ENCODE measurements at places on chromosomes 1 and 21.

DNA sequence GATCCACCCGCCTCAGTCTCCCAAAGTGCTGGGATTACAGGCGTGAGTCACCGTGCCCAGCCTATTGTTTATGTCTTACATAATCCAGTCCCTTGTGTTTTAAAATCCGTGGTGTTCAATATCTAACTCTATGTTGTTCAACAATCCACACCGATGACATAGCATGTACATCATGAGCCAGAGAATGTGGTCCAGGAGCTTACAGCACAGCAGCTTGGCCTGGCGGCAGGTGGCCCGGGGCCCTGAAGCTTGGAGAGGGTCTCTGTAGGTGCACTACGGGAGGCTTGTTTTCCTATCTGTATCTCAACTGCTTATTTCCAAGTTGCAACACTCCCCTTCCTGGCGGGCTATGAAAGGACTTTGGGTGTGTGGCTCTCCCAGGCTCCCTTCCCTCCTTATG lies 138.4 kb downstream of the ADSS2 start:
- no peaks in the 10 kb centered on the region for H3K36me3 ChIP-seq
- no peaks in the 10 kb centered on the region for H3K27me3 ChIP-seq
- no peaks in the 10 kb centered on the region for H3K4me1 ChIP-seq
- H3K27ac ChIP-seq, result no peak overlapping the region
- no peak for DNase-seq

GRCh38 chr1:214404154-214404553 lies 123.2 kb downstream of the SMYD2 start:
- H3K27ac ChIP-seq, result peak overlapping the region; percentile 64
- peaks cover 3% of the 10 kb centered on the region for H3K36me3 ChIP-seq
- H3K27me3 ChIP-seq, result no peaks in the 10 kb centered on the region

DNA sequence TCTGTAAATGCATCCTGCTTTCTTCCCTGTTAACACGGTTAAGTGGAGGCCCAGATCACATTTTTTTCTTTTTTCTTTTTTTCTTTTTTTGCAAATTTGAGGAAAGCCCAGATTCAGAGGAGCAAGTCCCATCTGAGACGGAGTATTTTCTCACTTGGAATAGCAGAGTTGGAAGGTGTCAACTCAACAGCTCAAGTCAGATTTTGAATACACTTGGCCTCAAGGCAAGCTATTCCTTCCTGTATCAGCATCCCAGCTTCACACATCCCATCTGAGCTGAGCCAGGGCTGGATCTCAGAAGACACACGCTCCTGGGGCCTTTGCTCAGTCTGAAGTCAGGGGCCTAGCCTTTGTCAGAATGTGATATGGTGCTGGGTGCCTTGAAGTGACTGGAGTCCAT lies 11.5 kb upstream of the TNR start:
- no peak for DNase-seq
- no peak overlapping the region for H3K4me3 ChIP-seq
- no peaks in the 10 kb centered on the region for H3K27me3 ChIP-seq
- H3K27ac ChIP-seq, result no peak overlapping the region
- H3K36me3 ChIP-seq, result no peaks in the 10 kb centered on the region

DNA sequence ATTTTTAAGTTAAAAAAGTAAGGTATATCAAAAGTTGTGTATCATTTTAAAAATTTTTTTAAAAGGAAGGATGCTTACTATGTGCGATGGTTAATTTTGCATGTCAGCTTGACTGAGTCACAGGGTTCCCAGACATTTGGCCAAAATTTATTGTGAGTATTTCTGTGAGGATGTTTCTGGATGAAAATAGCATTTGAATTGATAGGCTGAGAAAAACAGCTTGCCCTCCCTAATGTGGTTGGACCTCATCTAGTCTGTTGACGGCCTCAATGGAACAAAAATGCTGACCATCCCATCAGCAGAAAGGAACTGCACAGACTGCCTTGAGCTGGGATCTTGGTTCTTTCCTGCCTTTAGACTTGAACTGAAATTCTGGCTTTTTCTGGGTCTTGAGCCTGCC lies 724.5 kb downstream of the NCAM2 start:
- no peak overlapping the region for H3K27ac ChIP-seq
- H3K4me3 ChIP-seq, result no peak overlapping the region
- no peaks in the 10 kb centered on the region for H3K27me3 ChIP-seq
- no peak for DNase-seq
- H3K36me3 ChIP-seq, result no peaks in the 10 kb centered on the region
- no peaks in the 10 kb centered on the region for H3K4me1 ChIP-seq

DNA sequence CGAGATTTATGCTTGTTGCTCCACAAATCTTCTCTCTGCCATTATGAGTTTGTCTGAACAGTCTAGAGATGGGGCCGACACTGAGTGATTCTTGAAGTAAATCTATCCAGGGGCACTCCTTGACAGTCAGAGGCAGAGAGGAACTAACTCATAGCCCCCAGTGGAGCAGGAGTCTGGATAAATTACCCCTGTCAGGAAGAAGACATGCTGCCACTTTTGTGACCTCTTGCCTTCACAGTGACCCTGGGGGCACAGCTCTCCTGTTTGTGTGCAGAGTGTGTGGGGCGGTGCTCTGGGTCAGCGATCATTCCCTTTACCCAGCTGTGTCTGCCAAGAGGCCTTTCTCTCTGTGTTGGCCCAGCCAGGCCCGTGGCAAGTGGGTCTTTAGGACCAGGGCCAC lies 29.5 kb downstream of the PEX14 start:
- H3K4me1 ChIP-seq, result peaks cover 11% of the 10 kb centered on the region
- no peak overlapping the region for H3K4me3 ChIP-seq
- no peak for DNase-seq
- no peaks in the 10 kb centered on the region for H3K36me3 ChIP-seq
- no peaks in the 10 kb centered on the region for H3K27me3 ChIP-seq

DNA sequence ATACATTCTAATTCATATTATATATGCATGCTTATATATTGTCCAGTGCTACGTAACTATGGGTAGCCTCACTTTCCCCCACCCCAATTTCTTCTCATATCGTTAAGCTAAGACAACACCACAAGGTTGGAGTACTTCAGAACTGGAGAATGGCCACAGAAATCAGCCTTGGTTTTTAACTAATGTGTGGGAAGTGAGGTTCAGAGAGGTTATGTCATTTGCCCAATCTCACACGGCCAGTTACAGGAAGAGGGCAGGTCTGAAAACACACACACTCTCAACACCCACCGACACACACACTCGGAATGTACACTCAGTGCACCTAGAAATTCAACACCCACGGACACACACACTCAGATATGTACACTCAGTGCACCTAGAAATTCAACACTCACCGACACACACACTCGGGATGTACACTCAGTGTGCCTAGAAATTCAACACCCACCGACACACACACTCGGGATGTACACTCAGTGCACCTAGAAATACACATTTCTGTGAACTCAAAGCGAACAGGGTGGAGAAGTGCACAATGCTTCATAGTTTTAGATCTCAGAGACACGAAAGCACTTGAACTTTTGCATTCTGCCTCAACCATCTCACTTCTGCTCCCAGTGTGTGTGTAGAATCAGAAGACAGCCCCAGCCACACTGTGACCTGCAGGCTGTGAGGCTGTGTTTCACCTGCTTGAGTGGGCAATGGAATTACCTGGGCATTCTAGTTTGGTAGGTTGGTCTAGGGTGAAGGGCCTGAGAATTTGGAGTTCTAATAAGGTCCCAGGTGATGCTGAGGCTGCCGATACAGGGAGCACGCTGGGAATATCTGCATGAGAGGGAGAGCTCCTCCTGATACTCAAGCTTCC lies 170.4 kb downstream of the CLIC6 start:
- H3K27me3 ChIP-seq, result no peaks in the 10 kb centered on the region
- H3K27ac ChIP-seq, result no peak overlapping the region
- H3K36me3 ChIP-seq, result no peaks in the 10 kb centered on the region
- no peak for DNase-seq

All from GM23338 (cell line).